ENCODE measurements at places on chromosomes 6 and 20.

- no peak for DNase-seq
Measured at GRCh38 chr6:18579869-18580268, 192.7 kb downstream of the RNF144B start.

- DNase-seq = no peak
Measured at GRCh38 chr20:25308671-25309394, 60.9 kb downstream of the PYGB start.

DNA sequence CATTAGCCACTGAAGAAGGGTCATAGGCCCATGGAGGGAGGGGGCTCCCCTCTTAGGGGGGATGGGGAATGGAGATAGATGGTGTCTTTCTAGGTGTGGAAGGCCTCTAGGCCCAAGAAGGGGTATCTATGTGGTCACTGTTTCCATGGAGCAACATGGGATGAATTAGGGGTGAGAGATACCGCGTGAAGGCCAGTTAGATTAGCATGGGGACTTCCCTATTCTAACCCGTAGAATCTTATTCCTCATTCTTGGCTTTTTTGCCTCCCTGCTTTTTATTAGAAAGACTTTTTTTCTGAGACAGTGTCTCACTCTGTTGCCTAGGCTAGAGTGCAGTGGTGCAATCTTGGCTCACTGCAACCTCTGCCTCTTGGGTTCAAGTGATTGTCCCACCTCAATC, 3.2 kb downstream of the RAB44 start:
- no peak for DNase-seq

- no peak for DNase-seq
Measured at GRCh38 chr20:43188234-43188653, 1.5 kb downstream of the PTPRT start.

GRCh38 chr6:16404456-16404855, 166.1 kb downstream of the GMPR start:
- DNase-seq = no peak

- DNase-seq = no peak
Measured at GRCh38 chr6:37150314-37150713, 19.6 kb upstream of the PIM1 start.

DNA sequence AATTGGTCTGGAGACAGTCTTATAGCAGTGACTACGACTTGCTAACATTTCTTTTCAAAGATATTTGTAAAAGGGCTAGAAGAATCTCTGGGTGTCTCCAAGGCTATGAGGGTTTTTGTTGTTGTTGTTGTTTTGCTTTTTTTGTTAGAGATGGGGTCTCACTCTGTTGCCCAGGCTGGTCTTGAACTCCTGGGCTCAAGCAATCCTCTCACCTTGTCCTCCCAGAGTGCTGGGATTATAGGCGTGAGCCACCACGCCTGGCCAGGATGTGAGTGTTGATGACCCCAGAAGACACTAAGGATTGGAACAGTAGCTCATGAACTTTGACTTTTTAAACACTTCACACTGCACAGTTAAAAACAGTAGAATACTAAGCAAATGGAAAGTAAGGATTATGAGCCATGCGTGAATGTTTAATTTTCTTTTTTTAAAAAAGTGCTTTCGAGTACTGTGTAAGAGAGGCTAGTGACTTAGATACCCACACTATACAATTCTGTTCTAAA, 76.4 kb downstream of the GCNT2 start:
- no peak for DNase-seq

All from stimulated activated CD8-positive, alpha-beta memory T cell treated with anti-CD3 and anti-CD28 coated beads, Interleukin-4, amount 100 ng/mL, for 24 hours (primary cell).